CD4-positive, alpha-beta T cell treated with Interleukin-17A for 1 hour (primary cell): ENCODE measurements at places on chromosomes 13 and 19.

GRCh38 chr19:1691589-1692290 lies 39.3 kb upstream of the TCF3 start:
- DNase-seq: no peak

GRCh38 chr13:114286808-114287207 lies 5.4 kb downstream of the UPF3A start:
- no peak for DNase-seq

DNA sequence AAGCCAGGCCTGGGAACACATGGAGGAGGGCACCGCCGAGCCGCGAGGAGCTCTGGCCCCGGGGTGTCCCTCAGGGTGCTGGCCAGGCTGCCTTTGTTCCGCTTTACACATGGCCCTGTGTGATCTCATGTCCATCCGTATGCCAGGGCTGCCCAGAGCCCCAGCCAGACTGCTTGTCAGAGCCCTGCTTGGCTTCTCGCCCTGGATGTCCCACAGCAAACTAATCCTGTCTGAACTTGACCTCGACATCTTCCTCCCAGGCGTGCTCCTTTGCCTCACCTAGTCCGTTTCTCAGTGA lies 14.3 kb downstream of the BCKDHA start:
- no peak for DNase-seq

- no peak for DNase-seq
These were observed 97.6 kb upstream of the MIR17HG start for GRCh38 chr13:91249861-91250260.

DNA sequence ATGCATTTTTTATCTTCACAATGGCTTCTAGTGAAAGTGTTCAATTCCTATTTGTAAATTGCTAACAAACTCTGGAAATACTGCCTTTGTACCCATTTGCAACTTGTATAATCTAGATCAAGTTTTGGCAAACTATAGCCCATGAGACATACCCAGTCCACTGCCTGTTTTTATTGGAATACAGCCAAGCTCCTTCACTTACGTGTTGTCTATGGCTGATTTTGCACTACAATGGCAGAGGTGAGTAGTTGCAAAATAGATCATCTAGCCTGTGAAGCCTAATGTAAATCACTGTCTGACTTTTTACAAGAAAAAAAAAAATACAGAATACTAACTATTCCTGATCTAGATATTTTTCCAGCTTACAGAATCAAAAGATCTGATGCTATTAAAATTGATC lies 37.1 kb downstream of the DZIP1 start:
- no peak for DNase-seq
